Progenitor cell of endocrine pancreas (in vitro differentiated cells): ENCODE measurements at places on chromosomes 2 and 18.
A peak's percentile ranks its signal among the peaks of the same experiment; 100 is the strongest.

DNA sequence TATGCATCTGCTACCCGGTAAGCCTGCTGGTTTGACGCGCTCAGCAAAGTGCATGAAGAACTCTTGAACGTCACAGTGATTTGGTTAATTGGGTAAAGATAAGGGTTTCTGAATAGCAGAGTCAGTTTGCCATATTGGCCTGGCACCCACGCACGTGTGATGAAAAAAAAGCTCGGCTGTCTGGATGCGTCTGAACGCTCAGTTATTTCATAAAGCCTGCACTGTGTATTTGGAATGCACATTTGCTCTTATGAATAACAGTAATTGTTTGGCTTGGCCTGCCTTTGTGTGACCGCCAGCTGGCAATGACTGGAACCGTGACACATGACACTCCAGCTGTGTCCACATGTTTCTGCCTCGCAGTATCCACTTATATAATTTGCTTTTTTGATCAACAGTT is 129.2 kb upstream of the MEIS1 start:
- no peak for DNase-seq

DNA sequence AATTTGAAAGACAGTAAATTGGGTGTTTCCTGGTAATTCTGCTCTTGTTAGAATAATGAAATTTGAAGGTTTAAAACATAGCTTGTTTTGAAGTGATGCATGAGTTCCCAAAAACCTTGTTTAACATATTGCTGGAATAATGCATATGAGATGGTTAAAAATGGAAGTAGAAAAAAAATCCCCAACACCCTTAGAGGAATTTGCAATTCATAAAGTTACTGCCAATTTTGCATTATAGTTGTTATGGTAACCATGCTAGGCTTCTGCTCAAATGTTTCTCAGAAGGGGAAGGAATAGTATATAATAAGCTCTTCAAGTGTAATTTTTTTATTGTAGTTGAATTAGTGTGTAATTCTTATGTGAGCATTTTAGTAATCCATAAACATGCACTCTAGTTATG is 49.1 kb downstream of the FASTKD2 start:
- no peak for DNase-seq

DNA sequence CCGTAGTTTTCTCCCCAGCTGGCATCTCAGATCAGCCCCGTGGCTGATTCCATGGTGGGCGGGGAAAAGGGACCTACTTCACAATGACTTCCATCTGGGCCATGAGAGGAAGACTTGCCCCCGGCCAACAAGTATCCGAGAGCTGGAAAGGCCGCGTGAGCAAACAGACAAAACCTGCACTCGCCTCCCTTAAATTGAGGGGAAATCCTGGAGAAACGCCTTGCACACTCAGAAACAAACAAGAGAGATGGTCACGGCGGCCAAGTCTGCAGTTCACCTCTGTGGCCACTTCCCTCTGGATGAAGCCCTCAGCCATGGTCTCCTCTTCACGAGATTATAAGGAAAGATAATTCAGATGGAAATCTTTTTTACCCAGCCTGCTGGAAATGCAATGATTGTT is 39.4 kb upstream of the TPO start:
- no peak for DNase-seq

DNA sequence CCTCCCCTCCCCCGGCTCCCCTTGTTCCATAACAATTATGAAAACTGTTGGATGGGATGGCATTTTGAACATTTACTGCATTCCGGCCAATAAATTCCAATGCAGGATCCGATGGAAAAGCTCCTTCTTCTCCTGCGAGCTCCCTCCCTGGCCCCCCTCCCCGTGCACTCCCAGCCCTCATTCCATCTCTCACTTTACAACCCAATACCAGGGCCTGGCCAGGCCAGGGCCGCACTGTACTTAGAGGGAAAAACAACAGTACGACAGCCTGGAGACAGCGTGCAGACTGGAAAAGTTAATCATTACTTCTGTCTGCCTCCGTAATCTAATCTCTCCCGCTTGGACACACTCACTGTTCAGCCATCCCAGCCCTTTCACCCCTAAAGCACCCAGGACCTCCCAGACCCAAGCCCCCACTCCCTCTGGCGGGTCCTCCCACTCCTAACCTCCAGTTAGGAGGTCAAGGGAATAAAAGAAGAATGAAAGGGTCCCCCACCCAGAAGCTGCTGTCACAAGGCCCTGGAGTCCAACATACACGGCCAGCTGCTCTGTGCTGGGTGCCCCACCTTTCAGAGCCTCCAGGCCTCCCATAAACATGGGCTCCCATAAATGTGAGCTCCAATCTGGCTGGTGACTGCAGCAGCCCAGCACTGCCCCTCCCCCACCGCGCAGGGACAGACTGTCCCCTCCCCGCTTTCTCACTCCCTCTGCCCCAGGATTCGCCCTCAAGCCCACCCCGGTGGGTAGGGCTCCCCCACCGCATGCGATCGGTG is 20.6 kb downstream of the SMAD7 start:
- peak; percentile 29 for DNase-seq

DNA sequence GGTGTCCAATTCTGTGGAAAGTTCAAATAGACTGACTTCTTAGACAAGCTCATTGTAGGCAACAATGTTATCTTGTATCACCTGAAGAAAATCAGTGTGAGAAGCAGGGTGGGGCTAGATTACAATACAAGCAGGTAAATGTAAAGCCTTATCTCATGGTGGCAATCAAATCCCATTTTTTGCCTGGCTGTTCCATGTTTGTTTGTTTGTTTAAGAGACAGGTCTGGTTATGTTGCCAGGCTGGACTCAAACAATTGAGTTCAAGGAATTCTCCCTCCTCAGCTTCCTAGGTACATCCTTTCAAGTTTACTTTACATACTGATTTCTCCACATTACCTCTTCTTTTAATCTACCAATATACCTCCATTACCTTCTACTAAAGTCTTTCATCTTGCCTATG is 464.6 kb downstream of the LRP1B start:
- no peak for DNase-seq
